NCI-H524 (cell line): ENCODE measurements at places on chromosomes 1 and 21.

- DNase-seq, result no peak
Measured at GRCh38 chr1:53155534-53155933, 13.1 kb upstream of the SLC1A7 start.

DNA sequence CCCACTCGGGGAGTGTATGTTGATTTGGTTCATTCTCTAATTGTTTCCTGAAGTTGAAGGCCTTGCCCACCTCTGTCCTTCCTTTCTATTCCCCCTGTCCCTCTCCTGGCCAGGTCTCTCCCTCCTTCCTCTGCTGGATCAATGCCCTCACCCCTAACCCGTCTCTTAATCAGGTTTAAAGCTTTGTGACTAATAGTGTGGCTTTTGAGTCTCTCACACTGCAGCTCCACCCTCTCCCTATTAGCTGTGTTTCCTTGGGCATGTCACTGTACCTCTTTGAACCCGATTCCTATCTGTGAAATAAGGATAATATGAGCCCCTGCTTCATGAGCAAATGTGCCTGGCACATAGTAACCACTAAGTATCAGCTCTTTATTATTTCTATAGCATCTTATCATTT is 20.5 kb downstream of the AHDC1 start:
- no peak for DNase-seq

DNA sequence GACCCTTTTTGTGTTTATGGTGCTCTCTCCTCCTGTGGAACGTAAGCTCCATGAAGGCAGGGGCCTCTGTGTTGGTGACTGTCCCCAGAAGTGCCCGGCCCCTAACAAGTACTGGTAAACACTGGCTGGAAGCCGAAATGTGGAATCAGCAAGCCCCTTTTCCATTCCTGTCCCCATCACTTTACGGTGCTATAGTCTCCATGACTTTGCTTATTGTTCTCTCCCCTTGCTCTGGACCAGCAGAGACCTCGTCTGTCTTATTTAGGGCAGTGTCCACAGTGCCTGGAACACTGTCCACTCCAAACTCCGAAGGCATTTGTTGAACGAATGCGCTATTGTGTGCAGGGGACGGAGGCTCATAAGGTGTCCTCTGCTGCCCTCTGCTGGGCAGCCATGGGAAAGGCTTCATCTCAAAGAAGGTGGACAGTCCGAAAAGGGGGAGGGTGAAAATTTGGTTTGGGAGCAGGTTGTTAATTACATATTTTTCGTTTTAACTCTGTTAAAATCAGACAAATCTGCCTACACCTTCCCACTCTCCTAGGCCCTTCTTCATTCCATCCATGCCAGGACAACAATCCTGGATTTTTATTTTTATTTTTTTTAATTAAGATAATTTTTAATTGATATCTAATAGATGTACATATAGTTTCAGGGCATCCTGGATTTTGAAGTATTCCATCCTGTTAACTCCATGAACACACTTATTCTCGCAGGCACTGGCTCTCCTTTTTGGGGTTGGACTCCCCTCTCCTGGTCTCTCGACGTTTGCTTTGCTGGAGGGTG is 115.6 kb downstream of the PGBD5 start:
- peak; percentile 75 for DNase-seq

- DNase-seq, result peak; percentile 85
Measured at GRCh38 chr1:67676946-67677345, 8.1 kb upstream of the GADD45A start.

GRCh38 chr21:26422706-26423105 is 150.4 kb downstream of the CYYR1 start:
- no peak for DNase-seq

DNA sequence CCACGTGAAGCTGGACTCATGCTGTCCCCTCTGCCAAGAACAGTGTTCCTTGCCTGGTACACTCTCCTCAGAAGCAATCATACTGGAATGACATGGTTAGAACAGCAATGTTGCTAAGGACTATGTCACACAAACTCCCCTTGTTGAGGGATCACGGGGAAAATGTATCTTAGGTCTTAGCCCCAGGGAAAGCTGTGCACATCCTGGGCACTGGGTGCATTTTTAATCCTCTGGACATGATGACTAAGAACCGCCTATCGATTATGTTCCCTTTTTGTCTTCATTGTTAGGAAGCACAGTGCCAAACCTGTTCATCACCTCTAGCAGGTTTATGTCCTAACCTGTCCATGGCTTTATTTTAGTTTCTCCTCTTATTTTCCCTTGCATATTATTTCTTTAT is 115.1 kb downstream of the HIVEP3 start:
- DNase-seq, result no peak

- no peak for DNase-seq
Measured at GRCh38 chr1:48216941-48217340, 5.6 kb upstream of the SLC5A9 start.

DNA sequence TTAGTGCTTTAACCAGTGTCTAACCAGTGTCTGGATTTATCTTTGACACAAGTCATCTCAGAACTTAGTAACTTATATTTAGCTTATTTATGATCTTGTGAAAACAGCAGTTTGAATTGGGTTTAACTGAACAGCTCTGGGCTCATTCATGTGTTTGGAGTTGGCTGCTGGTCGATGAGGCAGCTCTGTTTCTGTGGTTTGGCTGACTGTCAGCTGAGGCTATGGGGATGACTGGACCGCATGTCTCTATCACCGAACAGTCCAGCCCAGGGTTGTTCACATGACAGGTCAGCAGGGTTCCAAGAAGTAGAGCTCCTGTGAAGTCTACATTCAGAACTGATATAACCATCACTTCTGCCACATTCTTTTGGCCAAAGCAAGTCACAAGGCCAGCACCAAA is 29.1 kb upstream of the C21orf91 start:
- no peak for DNase-seq

- no peak for DNase-seq
Measured at GRCh38 chr21:33384841-33385331, 18.3 kb upstream of the IFNGR2 start.

GRCh38 chr1:226135709-226136108 is 50.8 kb downstream of the ACBD3 start:
- DNase-seq, result no peak

DNA sequence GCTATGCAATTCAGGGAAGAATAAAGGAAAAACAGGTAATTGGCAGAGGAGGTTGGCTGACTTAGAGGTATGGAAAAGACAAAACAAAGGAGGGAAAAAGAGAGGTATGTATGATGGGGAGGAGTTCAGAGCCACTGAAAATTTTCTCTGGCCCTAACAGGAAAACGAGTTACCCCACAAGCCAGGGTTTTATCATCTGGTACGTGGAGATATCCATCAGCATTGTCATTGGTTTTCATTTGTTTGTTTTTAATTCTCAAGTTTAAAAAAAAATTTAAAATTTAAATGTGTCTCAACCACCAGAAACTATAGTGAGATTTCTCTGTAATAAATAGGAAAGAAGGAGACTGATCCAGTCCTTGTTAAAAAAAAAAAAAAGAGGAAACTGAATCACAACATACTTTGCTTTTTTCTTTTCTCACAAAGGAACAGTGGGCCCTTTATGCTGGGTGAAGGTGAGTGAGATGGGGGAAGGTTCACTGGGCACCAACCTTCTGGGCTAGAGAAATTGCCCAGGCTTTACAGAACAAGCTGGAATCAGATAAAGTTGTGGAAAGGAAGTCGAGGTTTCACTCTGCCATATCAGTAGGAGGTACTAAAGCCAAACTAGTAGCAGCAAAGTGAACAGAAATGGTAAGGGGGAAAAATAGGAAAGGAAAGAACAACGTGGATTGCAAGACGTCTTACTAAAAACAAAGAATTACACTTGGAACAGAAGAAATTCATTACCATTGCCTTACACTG is 2.7 kb downstream of the IFNAR2 start:
- no peak for DNase-seq

GRCh38 chr1:40746344-40747090 is 37.1 kb upstream of the KCNQ4 start:
- no peak for DNase-seq

GRCh38 chr21:38985568-38986378 is 180.0 kb downstream of the ETS2 start:
- peak; percentile 99 for DNase-seq

- DNase-seq, result no peak
Measured at GRCh38 chr1:229856009-229856650, 210.9 kb upstream of the GALNT2 start.

DNA sequence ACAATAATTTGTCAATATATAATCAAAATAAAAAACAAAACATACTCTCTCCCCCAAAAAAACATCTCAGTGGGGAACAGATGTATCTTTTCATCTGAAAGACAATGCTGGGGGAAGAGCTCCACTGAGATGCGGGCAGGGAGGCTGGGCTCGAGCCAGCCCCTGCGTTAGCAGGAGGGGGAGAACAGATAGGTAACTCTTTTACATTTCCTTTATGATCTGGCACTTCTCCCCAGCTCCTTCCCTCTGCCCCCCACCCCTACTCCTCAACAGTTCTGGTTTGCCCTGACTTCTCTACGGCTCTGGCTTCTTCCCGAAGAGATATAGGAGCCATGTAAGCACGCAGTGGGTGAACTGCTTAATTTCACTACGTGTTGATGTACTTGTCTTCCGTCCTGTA is 12.4 kb downstream of the LEPR start:
- DNase-seq, result no peak

- DNase-seq, result peak; percentile 52
Measured at GRCh38 chr1:61370177-61370912, 288.0 kb downstream of the NFIA start.

GRCh38 chr1:89719502-89720306 is 86.8 kb downstream of the LRRC8C start:
- DNase-seq, result no peak
